ENCODE measurements at places on chromosomes 3 and 15.

DNA sequence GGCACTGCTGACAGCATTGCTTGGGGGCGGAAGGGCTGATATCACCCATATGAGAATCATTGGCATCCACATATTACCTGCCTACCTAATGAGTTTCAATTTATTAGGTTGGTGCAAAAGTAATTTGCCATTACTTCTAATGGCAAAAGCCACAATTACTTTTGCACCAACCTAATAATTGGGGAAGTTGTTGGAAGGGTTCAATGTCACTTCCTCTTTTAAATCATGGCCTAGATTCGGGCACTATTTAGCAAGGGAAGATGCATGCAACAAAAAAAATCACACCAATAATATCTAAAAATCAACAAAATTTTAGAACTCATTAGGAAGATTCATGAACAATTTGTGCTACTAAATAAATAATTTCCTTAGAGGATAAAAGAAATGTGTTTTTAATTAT, 56.0 kb upstream of the AGTR1 start:
- DNase-seq = no peak

GRCh38 chr3:147368561-147369221, 37.7 kb downstream of the ZIC4 start:
- DNase-seq = no peak

DNA sequence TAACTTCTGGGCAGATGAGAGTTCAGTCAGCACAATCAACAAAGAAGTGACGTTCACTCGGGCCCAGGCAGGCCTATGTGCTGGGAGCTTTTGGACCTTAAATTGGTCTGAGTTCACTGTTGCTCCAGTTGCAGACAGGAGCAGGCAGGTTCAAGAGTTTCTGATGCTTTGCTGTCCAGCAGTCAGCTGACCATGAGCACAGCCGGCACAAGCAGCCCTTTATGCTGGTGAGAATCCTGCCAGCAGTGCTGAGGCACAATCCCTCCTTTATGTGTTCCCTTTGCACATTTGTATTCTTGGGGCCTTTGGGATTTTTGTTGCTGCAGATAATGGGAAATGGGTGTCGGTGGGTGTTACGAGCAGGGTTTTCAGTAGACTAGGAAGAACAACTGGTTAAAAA, 81.2 kb upstream of the GOLGA8J start:
- DNase-seq = peak; percentile 96

- DNase-seq = no peak
These were observed 299.8 kb downstream of the GRM7 start for GRCh38 chr3:7160689-7161088.

DNA sequence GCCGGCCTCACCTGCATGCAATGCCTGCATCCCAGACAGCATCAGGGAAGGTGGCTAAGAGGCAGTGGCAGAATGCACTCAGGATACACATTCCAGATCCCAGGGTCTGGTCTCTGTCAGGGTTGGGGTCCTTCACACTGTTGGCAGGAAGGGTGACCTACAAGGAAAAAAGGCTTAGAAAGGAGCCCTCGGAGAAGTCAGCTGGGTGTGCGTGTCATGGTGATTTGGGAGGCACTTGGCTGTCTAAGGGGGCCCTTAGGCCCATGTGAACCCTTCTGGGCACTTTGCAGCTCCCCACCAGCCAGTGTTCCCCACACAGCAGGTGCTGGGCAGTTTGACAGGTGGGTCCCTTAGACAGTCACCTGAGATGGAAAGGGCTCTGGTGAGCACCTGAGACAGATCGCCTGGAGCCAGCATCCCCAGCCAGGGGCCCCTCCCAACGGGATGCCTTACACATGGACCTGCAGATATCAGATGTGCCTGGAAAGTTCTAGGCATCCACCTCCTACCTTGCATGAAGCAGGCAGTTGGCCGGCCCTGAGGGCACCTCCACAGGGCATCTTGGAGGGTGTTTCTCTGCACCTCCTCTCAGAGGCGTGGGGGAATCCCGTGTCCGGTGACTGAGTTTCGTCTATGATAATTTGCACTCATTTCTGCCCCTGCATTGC, 131.6 kb downstream of the LRRK1 start:
- DNase-seq = no peak

DNA sequence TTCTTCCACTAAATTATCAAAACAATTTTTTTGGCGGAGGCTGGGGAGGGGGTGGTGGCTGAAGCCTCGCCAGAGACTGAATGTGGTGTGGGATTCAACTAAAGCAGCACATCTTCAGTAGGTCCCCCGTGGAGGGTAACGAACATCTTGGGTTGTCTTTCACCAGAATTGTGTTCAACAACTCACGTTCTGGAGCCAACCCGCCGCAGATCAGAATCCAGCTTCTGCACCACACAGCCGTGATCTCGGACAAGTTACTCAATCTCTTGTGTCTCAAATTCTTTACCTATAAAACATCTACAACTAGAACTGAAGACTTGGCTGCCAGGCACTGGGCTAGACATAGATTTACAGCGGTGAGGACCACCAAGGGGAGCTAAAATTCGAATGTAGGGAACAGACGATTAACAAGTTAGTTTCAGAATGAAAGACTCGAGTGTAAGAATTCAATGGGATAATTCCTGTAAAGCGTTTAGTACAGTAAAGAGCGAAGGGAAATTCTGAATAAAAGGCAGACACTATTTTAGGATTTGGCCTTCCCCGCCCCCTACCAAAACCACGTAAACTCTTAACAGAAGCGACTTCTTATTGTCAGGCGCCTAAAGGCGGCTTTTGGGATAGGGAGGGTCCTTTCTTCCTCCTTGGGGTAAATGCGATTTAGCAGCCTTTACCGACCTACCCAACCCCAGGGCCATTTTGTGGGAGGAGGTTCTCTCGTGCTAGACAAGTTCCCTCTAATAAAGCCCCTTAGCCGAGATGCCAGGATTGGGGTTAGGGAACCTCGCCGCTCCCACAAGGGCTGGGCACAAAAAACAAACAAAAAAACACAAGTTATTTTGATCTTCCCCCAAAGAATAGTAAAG, 697 bp upstream of the RAB5A start:
- DNase-seq = peak; percentile 55

DNA sequence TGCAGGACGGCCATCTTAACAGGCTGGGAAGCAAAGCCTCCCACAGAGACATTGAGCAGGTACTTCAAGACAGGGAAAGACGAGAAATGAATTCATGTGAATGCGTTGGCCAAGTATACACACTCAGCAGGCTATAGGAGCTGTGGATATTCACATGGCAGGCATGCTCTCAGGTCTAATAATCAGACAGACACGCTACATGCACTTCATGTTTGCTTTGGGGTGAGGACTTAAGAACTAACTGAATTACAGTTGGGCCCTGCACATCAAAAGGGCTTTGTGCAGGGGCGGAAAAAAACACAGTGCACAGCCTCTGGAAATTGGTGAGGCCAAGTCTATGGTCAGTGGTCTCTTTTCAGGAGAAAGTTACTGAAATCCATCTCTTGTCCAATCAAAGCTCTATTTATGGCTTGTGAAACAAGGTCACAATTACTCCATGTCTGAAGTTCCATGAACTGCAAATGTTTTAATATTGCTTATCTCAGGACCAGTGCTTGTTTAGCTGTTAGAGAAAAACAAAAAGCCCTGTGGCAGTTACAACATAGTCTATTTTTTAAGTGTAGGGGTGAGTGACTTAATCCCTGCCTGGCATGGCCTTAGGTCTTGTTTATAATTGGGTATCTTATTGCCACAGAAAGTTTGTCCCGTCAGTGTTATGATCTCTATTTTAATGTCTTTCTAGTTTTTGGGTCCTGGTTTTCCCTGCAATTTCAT, 100.6 kb upstream of the GOLGA6L6 start:
- DNase-seq = no peak
